Activated CD4-positive, alpha-beta memory T cell treated with anti-CD3 and anti-CD28 coated beads for 36 hours (primary cell): ENCODE measurements at places on chromosomes 6 and 20. TPM values are rescaled to one million over a fixed set of nuclear protein-coding genes. Genes with fewer than 3 reads are reported as not detected.

- H3K4me1 ChIP-seq: no peaks in the 10 kb centered on the region
- H3K27me3 ChIP-seq: no peaks in the 10 kb centered on the region
- no peak overlapping the region for H3K4me3 ChIP-seq
- no peak for DNase-seq
- no peaks in the 10 kb centered on the region for H3K36me3 ChIP-seq
- no peak overlapping the region for H3K27ac ChIP-seq
Observed at GRCh38 chr6:78268591-78269452, 598.5 kb upstream of the IRAK1BP1 start.

DNA sequence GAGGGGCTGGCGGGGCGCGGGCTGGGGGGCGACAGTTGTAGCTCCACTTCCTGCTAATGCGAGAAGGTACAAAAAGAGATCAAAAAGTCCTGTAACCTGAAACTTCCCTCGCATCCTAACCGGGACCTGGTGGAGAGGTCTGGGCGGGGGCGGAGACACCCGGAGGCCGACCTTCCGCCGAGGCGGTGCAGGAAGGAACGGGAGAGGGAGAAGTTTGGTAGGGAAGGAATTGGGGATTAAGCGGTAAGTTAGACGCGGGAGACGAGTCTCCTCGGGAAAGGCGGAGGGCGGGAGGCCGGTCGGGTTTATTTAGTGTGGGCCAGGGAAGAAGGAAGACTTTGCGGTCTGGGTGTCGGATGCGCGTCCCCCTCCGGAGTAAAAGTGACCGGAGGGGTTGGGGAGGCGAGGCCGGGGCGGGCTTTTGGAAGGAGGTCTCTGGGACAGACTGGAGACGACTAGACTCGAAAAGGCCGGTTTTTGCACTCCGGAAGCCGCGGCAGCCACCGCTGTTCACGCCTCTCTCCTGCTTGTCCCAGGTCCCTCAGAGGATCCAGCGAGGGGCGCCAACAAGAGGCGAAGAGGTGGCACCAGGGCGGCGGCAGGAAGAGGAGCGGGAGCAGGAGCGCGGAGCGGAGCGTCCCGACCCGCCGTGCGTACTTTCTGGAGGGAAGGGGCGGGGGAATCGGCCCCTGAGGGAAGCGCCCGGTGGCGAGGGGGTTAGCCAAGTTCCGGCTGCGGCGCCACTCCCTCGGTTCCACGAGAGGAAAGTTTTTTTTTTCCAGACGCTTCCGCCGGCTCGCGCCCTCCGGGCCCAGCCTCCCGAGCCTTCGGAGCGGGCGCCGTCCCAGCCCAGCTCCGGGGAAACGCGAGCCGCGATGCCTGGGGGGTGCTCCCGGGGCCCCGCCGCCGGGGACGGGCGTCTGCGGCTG is 734 bp downstream of the TPBG start:
- peaks cover 46% of the 10 kb centered on the region for H3K27me3 ChIP-seq
- H3K36me3 ChIP-seq: no peaks in the 10 kb centered on the region
- no peak overlapping the region for H3K27ac ChIP-seq
- peak; percentile 27 for DNase-seq
- peaks cover 16% of the 10 kb centered on the region for H3K4me1 ChIP-seq

DNA sequence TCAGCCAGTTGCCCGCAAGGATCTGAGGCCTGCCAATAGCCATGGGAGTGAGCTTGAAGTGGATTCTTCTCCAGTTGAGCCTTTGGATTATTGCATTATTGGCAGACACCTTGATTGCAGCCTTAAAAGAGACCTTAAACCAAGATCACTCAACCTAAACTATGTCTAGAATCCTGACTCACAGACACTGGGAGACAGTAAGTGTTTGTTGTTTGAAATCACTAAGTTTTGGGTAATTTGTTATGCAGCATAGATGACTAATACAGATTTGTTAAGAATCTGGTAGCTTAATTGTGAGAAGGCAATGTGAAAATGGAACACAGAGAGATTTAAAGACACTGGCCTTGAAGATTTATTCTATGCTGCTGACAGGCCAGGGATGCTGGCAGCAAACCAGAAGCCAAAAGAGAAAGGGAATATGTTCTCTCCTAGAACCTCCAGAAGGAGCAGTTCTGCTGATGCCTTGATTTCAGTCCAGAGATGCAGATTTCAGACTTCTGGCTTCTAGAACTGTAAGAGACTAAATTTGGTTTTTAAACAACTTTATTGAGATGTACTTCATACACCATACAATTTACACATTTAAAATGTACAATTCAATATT is 17.6 kb downstream of the SIRPD start:
- no peak overlapping the region for H3K27ac ChIP-seq
- DNase-seq: no peak
- peaks cover 3% of the 10 kb centered on the region for H3K4me1 ChIP-seq
- no peaks in the 10 kb centered on the region for H3K36me3 ChIP-seq
- H3K4me3 ChIP-seq: no peak overlapping the region
- H3K27me3 ChIP-seq: no peaks in the 10 kb centered on the region

GRCh38 chr20:12644461-12644860 is 364.3 kb upstream of the SPTLC3 start:
- no peak for DNase-seq
- no peaks in the 10 kb centered on the region for H3K4me1 ChIP-seq
- no peaks in the 10 kb centered on the region for H3K36me3 ChIP-seq
- no peaks in the 10 kb centered on the region for H3K27me3 ChIP-seq

DNA sequence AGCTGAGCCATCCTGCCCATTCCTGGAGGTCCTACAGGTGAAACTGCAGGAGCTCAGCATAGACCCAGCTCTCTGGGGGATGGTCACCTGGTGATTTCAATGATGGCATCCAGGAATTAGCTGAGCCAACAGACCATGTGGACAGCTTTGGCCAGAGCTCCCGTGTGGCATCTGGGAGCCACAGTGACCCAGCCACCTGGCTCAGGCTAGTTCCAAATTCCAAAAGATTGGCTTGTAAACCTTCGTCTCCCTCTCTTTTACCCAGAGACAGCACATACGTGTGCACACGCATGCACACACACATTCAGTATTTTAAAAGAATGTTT is 44.0 kb downstream of the SIRPA start:
- no peak overlapping the region for H3K27ac ChIP-seq
- H3K4me3 ChIP-seq: no peak overlapping the region
- DNase-seq: no peak
- no peaks in the 10 kb centered on the region for H3K36me3 ChIP-seq

GRCh38 chr6:90385759-90386313 is 89.2 kb upstream of the BACH2 start:
- DNase-seq: no peak
- peaks cover 50% of the 10 kb centered on the region for H3K4me1 ChIP-seq
- H3K36me3 ChIP-seq: no peaks in the 10 kb centered on the region
- no peaks in the 10 kb centered on the region for H3K27me3 ChIP-seq
- no peak overlapping the region for H3K27ac ChIP-seq
- H3K4me3 ChIP-seq: no peak overlapping the region

GRCh38 chr20:49570828-49571552 is 3.1 kb upstream of the PTGIS start:
- H3K27me3 ChIP-seq: peaks cover 40% of the 10 kb centered on the region
- H3K27ac ChIP-seq: no peak overlapping the region
- H3K4me1 ChIP-seq: peaks cover 17% of the 10 kb centered on the region
- DNase-seq: no peak

DNA sequence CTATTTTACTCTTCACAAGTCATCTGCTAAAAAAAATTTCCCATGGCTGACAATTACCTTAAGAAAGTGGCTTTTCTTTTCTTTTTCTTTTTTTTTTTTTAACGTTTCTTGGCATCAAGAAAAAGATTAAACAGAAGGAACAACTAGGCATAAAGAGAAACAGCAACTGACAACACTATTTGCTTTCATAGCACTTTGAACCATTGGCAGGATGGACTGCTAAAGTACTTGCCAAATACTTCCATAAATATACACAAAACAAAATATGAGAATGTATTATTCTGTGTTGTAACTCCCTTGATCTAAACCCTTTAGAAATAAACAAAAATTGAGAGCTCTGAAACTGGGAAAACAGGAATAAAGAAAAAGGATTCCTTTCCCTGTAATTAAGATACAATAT is 20.0 kb upstream of the PLN start:
- peaks cover 28% of the 10 kb centered on the region for H3K4me1 ChIP-seq
- H3K36me3 ChIP-seq: peaks cover 15% of the 10 kb centered on the region
- no peak overlapping the region for H3K4me3 ChIP-seq
- H3K27me3 ChIP-seq: no peaks in the 10 kb centered on the region

DNA sequence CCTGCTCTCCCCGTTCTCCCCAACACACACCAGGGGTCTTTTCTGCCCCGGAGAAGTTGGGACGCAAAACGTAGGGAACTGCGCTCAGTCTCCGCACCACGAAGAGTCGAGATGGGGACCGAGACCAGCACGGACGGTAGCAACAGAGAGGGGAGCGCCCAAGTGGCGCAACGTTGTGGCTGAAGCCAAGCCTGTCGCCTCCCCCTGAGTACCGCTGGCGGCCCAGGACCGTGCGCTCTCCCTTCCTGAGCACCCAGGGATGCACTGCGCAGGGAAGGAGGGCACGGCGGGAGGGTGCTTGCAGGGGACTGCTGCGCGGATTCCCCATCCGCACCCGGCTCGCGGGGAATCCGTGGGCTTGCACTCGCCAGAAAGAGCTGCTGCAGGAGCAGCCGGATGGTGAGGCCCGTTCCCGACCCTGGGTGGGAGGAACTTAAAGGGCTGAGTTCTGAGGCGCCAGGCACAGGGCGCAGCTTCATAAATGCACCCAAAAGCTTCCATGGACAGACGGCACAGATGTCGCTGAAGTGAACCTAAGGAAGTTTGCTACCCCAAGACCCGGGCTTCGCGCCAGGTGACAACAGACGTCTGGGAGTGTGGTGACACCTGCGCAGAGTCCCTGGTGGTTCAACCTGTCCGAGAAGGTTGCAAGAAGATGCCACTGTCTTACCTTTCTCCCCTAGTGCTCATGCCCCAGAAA is 178.7 kb downstream of the TBXT start:
- DNase-seq: no peak
- H3K36me3 ChIP-seq: no peaks in the 10 kb centered on the region
- H3K4me3 ChIP-seq: no peak overlapping the region

DNA sequence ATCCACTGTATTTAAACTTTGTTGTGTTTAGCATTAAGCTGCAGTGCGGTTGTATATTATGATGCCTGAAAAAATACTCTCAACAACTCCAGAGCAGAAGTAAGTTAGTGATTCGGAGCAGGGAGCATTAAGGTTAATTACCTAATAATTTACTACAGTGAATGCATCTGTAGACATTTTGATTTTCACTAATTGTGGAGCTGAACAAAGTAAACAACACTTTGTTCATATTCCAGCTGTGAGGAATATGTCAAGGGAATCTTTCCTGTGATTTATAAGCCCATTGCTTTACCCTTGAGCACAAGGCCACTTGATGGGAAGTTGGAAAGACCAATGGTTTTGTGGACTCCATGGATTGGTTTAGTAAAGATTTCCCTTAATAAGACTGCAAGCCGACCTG is 77.1 kb downstream of the CBLN4 start:
- no peak overlapping the region for H3K27ac ChIP-seq
- H3K27me3 ChIP-seq: no peaks in the 10 kb centered on the region
- H3K36me3 ChIP-seq: no peaks in the 10 kb centered on the region
- DNase-seq: no peak

- H3K27me3 ChIP-seq: peaks cover 4% of the 10 kb centered on the region
- H3K36me3 ChIP-seq: peaks cover 7% of the 10 kb centered on the region
- peaks cover 25% of the 10 kb centered on the region for H3K4me1 ChIP-seq
- DNase-seq: no peak
Observed at GRCh38 chr6:25942561-25943147, 12.2 kb upstream of the SLC17A2 start.

DNA sequence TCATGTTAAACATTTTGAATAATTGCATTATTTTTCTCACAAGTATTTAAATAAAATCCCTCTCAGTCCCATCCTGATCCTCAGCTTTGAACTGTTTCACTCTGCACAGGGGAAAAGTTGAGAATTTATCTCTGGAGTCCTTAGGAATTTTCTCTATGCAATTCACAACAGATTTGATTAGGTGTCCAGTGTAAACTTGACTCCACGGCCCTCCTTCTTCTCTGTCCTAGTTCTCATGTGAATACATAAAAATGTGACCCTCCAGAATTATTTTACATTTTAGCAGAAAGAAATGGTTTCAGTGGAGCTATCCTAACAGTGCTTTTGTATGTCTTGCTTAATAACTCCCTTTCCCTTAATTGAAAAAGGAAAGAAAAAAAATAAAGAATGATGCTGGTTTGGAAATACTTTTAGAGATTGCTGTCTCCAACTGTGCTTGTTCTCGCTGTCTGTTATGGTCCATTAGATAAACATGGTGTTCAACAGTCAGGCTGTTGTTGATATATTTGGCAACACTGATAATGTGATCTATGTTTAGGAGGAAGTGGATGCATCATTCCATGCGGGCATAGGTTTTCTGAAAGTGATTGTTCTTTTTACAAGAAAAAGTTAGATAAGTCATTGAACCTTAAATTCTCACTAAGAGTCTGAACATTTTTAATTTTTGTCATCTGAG is 599.4 kb upstream of the CITED2 start:
- H3K27me3 ChIP-seq: peaks cover 2% of the 10 kb centered on the region
- no peak overlapping the region for H3K27ac ChIP-seq
- no peak for DNase-seq
- no peak overlapping the region for H3K4me3 ChIP-seq
- no peaks in the 10 kb centered on the region for H3K4me1 ChIP-seq

- no peak overlapping the region for H3K27ac ChIP-seq
- no peak overlapping the region for H3K4me3 ChIP-seq
- peak; percentile 6 for DNase-seq
- H3K4me1 ChIP-seq: no peaks in the 10 kb centered on the region
Observed at GRCh38 chr20:278607-279571, 11.7 kb downstream of the C20orf96 start.

- H3K4me1 ChIP-seq: no peaks in the 10 kb centered on the region
- peaks cover 3% of the 10 kb centered on the region for H3K27me3 ChIP-seq
- H3K27ac ChIP-seq: no peak overlapping the region
- H3K36me3 ChIP-seq: no peaks in the 10 kb centered on the region
Observed at GRCh38 chr6:88141561-88142296, 24.4 kb downstream of the CNR1 start.

- no peak overlapping the region for H3K27ac ChIP-seq
- no peak overlapping the region for H3K4me3 ChIP-seq
- peaks cover 13% of the 10 kb centered on the region for H3K27me3 ChIP-seq
Observed at GRCh38 chr6:33080127-33081089, 4.6 kb downstream of the HLA-DPB1 start.

- DNase-seq: no peak
- H3K36me3 ChIP-seq: no peaks in the 10 kb centered on the region
- H3K4me1 ChIP-seq: no peaks in the 10 kb centered on the region
- H3K27me3 ChIP-seq: no peaks in the 10 kb centered on the region
- no peak overlapping the region for H3K4me3 ChIP-seq
- H3K27ac ChIP-seq: no peak overlapping the region
Observed at GRCh38 chr6:126553854-126554253, 213.9 kb downstream of the CENPW start.

OARD1 gene
- total RNA-seq: 40.5 TPM

SAPCD1 gene
- 11.3 TPM for total RNA-seq

COL10A1 gene
- total RNA-seq: not detected

PPP1R16B gene
- 114 TPM for total RNA-seq

TNFRSF21 gene
- total RNA-seq: 0.97 TPM

TCF15 gene
- total RNA-seq: not detected

SLC17A4 gene
- not detected for total RNA-seq
